ENCODE measurements at places on chromosomes 3 and 15.

DNA sequence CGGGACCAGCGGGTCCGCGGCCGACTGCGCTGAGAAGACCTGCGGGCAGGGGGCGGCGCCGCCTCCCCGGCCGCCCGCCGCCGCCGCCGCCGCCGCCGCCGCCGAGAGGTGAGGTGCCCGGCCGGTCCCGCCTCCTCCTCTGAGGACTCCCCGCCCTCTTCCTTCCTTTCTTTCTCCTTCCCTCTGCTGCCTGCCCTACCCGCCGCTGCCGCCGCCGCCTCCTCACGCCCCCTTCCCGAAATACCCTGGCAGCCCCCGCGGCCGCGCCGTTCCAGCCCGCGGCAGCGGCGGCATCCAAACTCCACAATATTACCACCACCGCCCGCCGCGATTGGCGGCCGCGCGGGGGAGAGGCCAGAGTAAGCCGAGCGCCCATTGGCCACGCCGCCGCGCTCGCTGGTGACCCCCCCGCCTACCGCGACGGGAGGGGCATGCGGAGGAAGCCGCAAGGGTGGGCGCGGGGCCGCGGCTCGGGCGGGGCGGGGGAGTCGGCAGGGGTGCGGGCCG is 61.8 kb upstream of the ANKRD28 start:
- DNase-seq = peak; percentile 82

DNA sequence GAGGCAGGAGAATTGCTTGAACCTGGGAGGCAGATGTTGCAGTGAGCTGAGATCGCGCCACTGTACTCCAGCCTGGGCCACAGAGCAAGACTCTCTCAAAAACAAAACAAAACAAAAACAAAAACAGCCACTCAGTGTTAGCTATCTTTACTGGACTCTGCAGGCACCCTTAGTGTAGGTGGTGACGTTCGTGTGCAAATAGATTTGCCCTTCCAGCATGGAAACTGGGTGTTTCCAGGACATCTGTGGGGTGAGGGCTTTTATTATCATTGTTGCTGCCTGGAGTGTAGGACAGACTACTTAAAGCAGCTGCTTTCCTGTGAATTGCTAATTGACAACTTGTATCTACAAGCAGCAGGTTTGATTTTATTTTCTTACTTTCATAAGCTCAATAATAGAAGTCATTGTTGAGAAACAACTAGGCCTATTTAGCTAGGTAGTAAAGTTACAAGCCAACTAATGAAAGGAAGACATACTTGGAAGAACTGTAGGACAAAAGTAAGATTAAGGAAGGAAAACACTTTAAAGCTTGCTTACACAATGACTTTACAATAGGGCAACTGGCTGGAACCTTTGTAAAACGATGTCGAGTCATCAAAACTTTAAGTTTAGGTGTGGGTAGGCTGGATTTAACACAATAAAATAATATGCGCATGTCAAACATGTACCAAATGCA is 25.4 kb upstream of the SPPL2A start:
- no peak for DNase-seq

- no peak for DNase-seq
Observed at GRCh38 chr3:73255609-73256029, 194.2 kb downstream of the EBLN2 start.

DNA sequence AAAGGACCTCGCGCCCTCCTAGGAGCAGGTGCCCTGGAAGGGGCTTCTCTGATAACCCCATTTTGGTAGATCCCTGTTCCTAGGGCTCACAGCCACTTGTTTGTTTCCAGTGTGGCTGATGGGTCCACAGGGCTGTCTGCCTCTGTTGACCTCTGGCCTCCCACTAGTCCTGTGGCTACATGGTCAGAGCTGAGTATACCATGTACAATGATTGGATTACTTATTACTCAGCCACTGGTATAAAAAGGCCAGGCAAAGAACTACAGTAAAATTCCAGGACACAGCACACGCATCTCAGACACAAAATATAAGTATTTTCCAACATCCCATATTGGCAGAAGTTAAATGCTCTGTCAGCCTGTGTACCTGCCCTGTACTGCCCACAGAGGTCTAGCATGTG is 277.3 kb downstream of the GABRG3 start:
- no peak for DNase-seq

DNA sequence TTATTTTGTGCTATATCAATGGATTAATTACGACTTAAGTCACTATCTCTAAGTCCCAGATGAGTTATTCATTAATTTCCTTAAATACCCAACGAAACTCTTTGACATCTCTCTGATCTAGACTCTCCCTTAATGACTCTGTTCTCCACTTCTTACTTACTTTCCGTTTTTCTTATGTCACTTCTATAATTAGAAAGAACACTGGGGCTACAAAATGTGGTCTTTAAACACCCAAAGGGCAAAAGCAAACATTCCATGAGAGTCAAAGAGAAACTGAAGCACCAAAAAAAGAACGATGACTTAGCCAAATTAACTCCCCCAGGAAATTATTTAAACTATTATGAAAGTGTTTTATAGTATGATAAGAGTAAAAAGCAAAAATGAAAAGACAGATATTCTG is 166.4 kb upstream of the UBE2E2 start:
- no peak for DNase-seq

DNA sequence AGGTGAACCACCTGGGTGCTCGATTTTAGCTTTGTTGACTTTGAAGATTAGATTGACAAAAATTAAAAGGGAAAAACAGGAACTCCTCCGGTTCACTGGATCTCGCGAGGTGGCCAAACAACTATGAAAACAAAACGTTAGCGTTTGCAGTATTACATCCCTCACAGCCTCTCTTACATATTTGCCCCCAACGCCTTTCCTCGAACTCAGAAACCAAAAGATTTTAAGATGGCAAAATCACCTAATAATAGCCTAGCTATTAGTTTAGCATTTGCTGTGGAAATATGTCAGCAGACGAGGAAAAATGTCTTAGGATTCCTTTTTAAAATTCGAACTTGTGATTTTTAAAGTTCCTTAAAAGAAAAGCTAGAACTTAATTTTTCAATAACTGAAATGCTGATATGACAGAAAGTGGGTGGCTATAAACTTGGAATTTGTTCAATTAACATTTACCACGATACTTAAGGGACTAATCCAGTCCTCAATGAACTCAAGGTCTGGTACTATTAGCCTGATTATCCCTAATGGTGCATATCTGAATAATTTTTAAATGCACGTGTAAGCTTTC is 491 bp upstream of the SENP7 start:
- peak; percentile 52 for DNase-seq

GRCh38 chr3:104598848-104599511 is 767.7 kb upstream of the ALCAM start:
- no peak for DNase-seq

GRCh38 chr3:190554197-190554596 is 40.3 kb downstream of the IL1RAP start:
- DNase-seq = no peak

Measured in NCI-H1930 (cell line).